ENCODE measurements at places on chromosomes 6 and 20.

GRCh38 chr6:31883676-31884075 is 4.9 kb upstream of the SLC44A4 start:
- DNase-seq = no peak

DNA sequence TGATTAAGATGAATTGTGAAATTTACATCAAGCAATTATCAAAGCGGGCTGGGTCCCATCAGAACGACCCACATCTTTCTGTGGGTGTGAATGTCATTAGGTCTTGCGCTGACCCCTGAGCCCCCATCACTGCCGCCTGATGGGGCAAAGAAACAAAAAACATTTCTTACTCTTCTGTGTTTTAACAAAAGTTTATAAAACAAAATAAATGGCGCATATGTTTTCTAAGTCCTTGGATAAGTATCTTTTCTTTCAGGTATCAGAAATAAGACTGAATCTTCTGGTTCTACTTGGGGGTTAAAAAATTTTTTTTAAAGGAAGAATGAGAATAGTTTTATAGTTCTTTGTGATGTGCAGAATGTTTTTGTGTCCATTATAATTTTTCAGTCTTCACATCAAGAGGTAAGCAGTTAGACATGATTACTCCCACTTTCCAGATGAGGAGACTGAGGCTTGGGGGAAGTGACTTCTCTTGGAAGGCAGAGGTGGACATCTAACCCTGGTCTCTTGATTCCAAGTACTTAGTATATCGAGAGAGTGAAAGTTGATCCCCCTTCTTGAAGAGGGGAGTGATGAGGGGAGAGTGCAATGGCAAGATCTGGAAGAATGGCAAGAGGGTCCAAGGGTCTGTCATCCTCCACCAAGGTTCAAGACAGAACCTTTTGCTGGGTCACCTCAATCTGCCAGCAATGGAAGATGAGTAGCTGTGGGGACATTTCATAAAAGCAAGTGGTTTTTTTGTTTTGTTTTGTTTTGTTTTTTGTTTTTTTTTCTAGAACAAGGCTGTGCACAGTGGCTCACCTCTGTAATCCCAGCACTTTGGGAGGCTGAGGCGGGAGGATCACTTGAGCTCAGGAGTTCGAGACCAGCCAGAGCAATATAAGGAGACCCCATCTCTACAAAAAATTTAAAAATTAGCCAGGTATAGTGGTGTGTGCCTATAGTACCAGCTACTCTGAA is 42.8 kb upstream of the TTPAL start:
- no peak for DNase-seq

DNA sequence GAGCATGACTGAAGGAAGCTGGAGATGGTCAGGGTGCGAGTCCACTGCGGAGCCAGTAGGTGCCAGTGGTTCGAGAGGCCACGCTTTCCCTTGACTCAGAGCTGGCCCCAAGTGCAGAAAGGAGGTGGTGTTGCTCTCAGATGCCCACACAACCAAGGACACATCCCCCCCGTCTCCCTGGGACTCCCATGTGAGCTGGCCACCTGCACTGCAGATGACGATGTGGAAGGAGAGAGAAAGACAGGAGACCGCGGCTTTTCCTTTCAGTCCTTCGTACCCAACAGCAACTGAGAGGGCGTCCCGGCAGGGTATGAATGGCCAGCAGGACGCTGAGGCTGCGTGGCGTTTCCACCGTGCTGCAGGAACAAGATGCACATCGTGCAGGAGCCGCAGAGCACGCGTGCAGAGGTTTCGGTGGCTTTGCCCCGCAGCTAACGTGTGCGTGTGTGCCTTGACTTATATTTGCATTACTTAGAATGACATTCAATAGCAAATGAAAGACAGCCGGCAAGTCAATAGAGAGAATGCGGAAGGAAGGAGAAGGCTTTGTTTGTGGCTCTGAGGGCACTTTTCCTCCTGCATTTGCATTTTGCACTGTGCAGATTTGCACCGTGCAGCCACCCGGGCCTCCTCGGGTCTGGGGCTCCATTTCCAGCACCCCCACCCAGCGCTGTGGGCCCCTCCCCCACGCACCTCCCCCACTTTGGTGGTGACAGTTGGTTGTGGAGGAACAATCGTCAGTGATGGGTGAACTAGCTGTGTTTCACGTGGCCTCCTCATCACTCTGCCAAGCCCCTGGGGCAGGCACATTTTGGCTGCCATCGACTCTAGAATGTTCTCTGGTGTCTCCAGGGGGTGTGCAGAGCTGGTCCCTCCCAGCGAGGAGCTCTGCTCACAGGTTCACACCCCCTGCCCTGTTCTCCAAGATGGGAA is 26.4 kb upstream of the BHLHE23 start:
- DNase-seq = no peak

DNA sequence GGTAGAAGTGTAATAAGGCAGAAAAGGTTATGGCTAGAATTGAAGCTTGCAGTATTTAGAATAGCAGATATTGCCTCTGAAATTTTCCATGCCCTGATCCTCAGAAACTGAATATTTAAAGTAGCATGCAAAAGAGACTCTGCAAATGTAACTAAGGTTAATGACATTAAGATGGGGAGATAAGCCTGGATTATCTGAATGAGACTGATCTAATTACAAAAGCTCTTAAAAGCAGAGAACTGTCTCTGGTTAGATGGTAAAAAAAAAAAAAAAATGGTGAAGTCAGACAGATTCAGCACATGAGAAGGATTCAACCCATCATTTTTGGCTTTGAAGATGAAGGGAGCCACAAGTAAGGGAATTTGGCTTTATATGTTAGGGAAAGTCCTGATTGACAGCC is 503.7 kb upstream of the IRAK1BP1 start:
- DNase-seq = no peak

All from HS-5 (cell line).